ENCODE measurements at places on chromosomes 11 and 22.

- DNase-seq, result peak; percentile 25
Measured at GRCh38 chr11:62854825-62855570, 15.6 kb upstream of the WDR74 start.

- DNase-seq, result no peak
Measured at GRCh38 chr11:117806846-117807245, 9.8 kb upstream of the DSCAML1 start.

GRCh38 chr22:44179196-44179988 lies 1.3 kb upstream of the PARVG start:
- DNase-seq, result no peak

DNA sequence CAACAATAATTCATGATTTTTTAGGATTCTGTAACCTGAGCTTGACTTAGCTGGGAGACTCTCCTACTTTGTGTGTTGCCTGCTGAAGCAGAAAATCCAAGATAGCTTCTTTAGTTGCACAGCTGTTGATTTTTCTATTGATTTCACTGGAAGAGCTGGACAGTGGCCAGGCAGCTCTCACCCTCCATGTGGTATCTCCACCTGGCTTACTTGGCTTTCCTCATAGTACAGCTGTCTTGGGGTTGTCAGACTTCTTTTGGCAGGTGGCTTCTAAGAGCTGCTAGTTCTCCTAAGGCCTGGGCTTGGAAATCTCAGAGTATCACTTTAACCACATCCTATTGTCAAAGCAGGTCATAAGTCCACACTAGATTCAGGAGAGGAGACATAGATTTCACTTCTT lies 130.8 kb upstream of the SPON1 start:
- no peak for DNase-seq

- no peak for DNase-seq
Measured at GRCh38 chr11:69598147-69598546, 42.8 kb upstream of the CCND1 start.

DNA sequence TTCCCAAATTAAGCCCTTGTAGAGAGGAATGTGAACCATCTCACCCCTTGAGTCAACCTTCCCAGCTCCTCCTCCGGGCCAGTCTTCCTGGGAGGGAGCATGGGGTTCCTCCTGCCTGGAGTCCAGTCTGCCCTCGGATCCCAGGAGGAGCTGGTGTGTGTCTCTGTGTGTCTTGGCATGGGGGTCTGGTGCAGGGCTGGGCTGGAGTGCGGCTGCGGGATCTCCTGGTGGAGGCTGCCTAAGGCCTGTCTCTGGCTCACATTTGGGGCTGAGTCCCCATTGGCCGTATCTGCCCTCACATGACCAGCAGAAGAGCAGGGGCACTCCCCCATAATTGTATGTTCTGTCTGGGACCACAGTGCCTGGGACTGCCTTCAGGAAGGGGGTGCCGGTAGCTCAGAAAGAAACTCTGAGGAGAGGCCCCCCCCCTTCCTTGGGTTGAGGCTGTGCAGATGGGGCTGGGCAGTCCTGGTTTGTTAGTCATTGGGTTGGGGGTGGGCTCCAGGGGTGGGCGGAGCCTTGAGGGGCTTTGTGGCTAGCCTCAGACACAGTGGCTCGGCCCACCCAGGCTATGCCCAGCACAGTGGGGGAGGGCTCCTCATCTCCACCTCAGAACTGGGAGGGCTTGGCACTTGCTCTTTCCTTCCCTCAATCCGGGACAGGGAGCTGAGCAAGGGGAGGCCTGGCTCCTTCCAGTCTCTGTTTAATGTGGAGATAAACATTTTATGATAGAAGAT lies 2.9 kb downstream of the C1QTNF5 start:
- DNase-seq, result no peak

- DNase-seq, result no peak
Measured at GRCh38 chr22:36457688-36458450, 23.6 kb downstream of the TXN2 start.

- no peak for DNase-seq
Measured at GRCh38 chr11:8070417-8071115, 10.4 kb upstream of the TUB start.

DNA sequence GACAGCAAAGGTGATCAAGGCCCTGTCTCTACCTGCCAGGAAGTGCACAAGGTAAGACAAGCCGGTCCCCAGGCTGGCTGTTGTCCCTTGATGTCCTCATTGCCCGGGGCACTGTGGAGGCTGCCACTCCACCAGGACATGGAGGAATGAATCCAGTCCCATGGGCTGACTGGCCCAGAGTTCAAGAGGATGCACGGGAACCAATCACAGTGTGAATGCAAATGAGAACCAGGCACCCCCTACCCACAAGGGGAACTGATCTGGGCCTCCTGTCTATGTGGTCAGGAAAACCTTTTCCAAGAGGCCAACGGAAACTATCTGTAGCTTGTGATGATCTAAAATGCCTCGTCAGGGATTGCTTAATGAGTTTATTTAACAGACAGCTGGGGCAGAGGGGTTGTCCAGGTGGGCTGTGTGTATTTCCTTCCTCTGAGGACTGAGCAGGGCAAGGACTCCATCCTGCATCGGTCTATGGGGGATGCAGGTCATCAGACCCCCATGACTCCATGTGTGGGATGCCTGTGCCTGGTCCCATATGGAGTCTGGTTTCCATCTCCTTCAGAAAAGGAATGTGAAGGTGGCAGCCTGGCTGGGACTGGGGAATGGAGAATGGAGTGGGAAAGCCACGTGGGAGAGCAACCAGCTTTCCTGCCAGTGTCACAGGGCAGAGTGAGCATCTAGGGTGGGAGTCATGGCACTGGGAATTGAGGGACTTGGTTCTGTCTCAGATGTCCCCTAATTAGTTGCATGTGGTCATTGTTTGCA lies 60.5 kb downstream of the CD82 start:
- no peak for DNase-seq

DNA sequence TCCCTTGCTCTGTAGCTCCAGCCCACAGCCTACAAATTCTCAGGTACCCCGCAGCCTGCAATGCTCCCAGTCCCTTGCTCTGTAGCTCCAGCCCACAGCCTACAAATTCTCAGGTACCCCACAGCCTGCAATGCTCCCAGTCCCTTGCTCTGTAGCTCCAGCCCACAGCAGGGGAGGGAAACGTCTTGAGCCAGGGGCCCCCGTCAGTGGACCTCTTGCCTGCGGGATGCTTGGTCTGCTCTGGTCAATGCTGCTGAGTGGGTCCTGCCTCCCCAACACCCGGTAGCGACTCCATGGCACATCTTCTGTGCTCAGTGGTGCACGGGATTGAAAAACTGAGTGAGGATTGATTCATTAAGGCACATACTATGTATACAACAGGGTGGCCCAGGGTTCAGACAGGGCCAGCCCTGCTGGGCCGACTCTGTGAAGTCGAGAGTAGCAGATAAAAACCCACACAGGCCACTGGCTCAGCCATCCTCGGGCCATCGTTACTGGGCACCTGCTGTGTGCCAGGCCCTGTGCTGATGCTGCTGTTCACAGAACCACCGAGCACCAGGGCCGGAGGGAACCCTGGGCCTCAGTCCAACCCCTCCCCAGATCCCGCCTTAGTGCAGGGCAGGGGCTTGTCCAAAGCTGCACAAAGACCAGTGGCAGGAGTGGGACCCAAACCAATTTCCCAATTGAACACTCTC lies 69.7 kb downstream of the MYO7A start:
- no peak for DNase-seq

DNA sequence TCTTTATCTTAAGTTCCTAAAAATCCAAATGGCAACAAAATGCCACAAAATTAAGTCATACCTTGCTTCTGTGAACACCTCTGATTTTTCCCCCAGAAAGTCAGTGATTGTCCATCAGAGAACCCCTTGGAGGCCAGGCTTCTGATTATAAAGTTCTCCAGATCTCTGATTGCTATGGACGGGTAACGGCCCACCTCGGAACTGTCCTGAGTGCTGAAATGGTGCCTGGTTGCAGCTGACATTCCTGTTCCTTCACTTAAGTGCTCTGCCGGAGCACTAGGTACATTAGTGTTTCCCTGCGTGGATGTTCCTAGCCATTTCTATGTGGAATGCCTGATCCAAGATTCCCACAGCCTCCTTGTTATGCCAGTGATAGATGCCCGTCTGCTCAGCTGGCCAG lies 85.0 kb downstream of the CHST1 start:
- peak; percentile 40 for DNase-seq

DNA sequence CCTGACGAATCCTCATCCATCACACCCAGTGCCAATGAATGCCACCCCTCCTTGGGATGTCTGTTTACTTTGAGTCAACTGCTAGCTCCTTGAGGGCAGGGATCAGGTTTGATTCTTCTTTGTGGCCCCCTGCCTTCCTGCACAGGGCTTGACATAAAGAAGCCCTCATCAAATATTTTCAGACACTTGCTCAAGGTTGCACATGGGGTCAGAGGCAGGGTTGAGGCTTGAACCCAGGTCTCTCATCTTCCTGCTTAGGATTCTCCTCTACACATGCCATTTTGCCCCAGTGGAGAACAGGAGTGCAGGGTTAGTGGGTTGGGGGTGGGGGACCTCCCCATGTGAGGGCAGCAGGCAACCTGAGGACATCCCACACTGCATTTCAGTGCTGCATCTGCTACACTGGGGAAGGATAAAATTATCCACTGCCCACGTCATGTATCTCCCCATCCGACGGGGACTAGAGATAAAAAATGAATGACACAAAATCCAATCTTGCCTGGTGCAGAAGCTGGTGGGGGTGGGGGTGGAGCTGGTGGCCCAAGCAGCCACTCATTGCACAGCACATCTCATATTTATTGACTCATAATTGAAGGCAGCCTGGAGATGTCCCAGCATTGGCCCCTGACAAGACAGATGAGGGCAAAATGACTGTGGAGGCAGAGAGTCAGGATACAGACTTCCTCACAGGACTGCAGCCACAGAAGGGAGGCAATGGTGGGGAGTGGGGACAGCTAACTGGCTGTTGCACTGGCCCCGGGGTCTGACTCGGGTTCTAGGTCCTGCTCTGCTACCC lies 41.3 kb downstream of the NEU3 start:
- no peak for DNase-seq

- no peak for DNase-seq
Measured at GRCh38 chr11:124920870-124921609, 2.0 kb downstream of the HEPN1 start.

Measured in MM.1S (cell line).